KBM-7 (cell line): ENCODE measurements at places on chromosomes 4 and X.

DNA sequence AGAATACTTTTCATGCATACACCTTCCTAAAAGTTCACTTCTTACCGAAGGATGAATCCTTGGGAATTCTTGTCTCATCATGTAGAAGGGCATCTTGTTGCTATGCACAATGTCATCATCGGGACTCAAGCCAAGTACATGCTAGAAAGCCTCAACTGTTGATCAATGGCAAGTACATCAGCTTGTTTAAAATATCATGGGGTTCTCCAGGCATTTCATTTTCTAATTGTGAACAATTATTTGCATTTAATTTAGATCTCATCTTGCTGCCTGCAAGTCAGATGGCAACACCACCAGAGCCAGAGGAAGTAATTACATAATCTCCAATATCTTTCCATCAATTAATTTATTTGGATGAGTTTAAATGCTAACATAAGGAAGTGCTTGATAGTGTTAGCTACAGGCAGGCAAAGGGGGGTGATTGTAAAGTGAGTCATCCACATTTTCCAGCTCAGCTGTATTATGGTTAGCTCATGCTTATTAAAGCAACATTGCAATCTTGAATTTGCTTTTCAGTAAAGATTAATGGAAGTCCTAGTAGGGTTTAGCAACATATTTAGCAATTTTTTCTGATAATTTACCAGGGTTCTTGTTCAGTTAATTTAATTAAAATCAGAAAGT lies 356.5 kb downstream of the CBLL2 start:
- no peak for DNase-seq

- no peak for DNase-seq
Measured at GRCh38 chrX:40209951-40210617, 112.3 kb upstream of the BCOR start.

GRCh38 chr4:86250006-86250405 lies 109.8 kb downstream of the MAPK10 start:
- DNase-seq: no peak

DNA sequence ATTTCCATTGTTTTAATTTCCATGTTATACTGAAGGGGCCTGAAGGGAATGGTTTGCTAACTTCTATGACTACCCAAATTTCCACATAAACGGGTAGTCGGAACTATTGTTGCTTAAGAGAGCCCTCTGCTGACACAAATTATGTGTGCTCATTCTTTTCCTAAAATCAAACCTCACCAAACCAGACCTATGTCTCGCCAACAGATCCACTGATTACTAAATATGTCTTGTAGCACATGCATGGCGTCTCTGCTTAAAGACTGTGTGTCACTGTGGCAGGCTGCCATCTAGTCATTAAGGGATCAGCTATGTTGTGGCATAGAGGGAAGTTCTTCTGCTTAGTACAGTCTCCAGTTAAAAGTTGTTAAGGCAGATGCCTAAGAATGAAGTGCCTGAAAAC lies 25.1 kb downstream of the PIR start:
- peak; percentile 77 for DNase-seq

- no peak for DNase-seq
Measured at GRCh38 chr4:28117084-28117682, 1256.5 kb downstream of the STIM2 start.

GRCh38 chr4:61489927-61490326 lies 289.8 kb downstream of the ADGRL3 start:
- DNase-seq: no peak

DNA sequence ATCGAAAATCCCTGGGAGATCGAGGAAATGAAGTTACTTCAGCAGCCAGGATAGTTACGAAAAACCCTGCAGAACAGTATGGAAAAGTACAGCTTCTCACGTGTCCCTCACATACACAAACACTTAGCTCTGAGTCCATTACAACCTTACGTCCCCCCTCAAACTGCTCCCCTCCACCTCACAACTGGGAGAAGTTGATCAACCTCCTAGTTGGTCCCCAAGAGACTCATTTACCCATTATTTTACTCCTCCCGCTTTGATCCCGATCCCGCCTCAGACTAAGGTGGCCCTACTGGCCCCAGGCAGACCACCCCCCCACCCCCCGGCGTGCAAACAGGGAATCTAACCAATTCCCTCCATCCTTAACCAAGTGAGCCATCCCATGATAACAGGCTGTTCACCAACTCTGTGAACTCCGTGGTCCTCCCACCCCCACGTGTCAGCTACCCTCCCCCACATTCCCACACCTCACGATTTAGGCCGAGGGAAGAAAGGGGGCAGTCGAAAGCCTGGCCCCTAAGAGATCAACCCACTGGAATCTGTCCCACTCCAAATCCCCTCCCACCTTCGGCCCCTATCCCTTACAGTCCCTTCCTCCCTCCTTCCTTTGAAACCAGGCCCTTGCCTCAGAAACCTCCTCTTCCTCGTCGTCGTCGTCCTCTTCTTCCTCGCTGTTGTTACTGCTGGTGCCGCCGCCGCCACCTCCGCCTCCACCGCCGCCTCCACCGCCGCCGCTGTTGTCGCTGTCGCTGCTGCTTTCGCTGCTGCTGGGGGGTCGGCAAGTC lies 755 bp downstream of the ANKRD17 start:
- DNase-seq: no peak

DNA sequence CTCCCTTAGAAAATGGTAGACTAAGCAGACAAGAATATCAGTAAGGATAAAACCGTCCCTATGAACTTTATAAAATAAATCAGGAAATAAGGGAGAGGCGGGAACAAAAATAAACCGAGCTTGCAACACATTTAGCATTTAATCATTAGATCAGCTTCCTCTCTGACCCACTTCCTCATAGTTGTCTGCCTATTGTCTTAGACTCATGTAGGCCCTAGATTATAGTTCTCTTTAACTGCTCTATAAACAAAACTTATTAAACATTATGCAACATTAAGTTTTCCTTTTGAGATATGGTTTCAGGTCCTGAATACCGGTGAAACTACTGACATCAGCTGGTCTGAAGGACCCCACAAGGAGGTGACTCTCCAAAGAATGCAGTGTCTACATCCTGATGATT lies 15.8 kb upstream of the SRD5A3 start:
- peak; percentile 39 for DNase-seq

DNA sequence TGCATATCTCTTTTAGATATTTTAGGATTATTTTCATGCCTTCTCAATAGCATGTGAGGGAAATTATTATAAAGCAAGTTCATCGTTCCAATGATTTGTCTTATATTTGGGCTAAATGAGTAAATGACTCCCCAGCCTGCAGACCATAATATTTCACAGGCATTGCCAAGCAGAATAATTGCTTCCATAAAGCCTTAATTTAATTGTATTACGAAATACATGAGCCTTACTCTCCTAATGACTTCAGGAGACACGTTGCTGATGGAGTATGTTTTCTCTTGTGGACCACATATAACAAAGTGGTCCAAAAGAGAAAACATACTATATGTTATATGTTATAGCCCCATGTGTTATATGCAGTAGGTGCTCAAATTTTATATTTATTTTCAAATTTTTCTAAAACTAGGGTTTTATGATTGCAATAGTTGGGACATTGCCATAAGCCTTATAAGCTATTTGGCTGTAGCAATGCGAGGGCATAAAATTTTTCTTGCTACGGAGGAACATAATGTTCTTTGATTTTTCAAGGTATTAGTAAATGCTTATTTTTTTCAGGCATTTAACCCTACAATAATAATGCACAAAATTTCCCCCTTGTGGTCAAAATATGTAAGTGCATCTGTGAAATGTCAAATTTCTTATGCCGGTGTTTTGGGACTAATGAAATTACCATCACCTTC lies 26.2 kb upstream of the TMPRSS11D start:
- peak; percentile 37 for DNase-seq

GRCh38 chr4:92236877-92237276 lies 66.9 kb upstream of the GRID2 start:
- DNase-seq: no peak

GRCh38 chrX:68186552-68187262 lies 246.6 kb downstream of the OPHN1 start:
- peak; percentile 81 for DNase-seq

DNA sequence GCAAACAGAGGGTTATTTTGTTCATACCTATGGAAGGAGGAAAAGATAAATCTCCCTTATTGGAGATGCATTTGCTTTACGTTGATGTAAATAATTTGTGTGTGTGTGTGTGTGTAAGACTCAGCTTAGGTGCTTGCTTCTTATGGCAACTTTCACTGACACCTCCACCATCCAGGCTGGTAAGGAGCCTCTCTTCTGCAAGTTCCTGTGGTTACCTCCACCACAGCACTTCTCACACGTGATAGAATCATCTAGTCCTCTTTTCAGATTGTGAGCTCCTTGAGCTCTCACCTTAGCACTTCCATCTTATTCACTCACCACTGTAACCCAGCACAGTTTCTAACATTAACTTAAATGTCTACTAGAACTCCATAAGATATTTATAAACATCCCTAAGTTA lies 553.7 kb downstream of the FGF13 start:
- no peak for DNase-seq

GRCh38 chr4:10105421-10105820 lies 11.2 kb downstream of the WDR1 start:
- DNase-seq: no peak

DNA sequence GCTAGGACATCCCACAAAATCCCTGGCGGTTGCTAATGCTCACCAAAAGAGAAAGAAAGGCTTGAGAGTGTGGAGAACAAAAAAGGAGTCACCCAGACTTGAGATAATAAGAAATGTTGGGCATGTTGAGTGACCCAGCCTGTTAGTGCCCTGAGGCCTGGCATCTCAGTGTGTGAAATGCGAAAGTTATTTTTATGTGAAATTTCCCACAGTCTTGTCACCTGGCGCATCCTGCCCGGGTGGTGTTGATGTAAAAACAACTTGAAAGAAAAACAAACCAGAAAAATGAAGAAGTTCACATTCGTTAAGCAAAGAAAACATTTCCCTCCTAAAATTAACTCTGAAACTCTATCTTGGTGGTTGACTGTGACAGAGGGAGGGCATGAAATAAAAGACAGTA lies 495.2 kb downstream of the MID1IP1 start:
- no peak for DNase-seq

- no peak for DNase-seq
Measured at GRCh38 chr4:113327494-113327893, 278.0 kb downstream of the ANK2 start.

GRCh38 chrX:15158350-15158735 lies 111.5 kb downstream of the ASB9 start:
- DNase-seq: no peak
